ENCODE measurements at places on chromosomes 5 and 9.

GRCh38 chr9:105333811-105334210 lies 89.4 kb downstream of the SLC44A1 start:
- DNase-seq = no peak

DNA sequence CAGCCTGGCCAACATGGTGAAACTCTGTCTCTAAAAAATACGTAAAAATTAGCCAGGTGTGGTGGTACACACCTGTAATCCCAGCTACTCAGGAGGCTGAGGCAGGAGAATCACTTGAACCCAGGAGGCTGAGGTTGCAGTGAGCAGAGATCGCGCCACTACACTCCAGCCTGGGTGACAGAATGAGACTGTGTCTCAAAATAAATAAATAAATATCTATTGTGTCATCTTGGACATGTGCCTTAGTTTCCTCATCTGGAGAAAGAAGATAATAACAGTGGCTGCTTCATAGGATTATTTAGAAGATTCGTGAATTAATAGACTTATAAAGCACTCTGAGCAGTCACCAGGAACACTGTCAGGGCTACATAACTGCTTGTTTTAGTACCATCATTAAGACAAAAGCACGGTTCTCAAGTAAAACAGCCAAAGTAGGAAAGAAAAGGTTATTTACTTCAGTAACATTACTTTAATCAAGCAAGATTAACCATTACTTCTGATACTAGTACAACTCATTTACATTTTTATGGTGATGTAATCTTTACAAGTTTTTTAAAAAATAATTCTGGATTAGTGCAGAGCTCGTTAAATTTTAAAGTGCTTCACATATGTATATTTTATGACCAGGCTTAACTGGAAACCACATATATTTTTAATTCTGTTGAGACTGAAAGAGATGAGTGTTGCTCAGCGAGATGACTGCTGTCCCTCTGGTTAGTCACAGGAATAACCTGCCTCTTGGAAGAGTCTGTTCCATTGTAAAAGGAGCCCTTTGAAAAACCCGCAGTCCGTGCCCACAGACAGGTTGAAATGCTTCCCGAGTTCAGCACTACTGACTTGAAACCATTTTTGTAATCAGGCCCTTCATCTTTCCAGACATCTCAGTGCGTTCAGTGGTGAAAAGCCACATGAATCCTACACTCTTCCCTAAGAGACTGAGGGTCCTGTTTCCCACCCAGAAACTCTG lies 36.7 kb downstream of the ANKH start:
- peak; percentile 55 for DNase-seq

DNA sequence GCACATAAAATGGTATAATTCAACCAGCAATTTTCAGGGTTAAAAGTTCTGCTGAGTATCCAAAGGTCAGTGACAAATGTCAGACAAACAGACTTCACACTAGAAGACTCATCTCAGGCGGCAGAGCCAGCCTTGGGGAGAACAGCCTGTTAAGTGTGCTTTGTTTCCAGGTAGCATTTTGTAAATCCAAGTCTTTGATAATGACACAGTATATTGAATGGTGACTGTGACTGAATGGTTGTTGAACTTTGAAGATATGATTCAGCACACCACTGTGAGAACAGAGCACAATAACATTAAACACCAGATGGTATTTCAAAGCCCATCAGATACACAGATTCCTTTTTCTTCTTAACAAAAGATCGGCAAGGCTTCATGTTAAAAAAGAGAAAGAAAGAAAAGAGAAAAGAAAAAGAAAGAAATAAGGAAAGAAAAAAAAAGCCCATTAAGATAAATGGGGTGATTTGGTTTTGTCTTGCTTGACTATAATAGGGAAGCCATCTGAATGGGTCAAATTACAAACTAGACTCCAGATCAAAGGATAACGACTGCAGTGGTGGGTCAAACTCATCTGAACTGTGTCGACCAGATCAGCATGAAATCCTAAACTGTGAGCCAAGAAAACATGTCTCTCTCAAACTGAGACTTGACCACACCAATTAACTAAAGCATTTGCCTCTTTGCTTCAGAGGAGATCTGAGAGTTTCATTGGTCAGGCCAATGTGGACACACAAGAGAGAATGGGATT lies 313.0 kb upstream of the ZNF608 start:
- no peak for DNase-seq

GRCh38 chr5:95432779-95433178 lies 41.6 kb downstream of the FAM81B start:
- no peak for DNase-seq

DNA sequence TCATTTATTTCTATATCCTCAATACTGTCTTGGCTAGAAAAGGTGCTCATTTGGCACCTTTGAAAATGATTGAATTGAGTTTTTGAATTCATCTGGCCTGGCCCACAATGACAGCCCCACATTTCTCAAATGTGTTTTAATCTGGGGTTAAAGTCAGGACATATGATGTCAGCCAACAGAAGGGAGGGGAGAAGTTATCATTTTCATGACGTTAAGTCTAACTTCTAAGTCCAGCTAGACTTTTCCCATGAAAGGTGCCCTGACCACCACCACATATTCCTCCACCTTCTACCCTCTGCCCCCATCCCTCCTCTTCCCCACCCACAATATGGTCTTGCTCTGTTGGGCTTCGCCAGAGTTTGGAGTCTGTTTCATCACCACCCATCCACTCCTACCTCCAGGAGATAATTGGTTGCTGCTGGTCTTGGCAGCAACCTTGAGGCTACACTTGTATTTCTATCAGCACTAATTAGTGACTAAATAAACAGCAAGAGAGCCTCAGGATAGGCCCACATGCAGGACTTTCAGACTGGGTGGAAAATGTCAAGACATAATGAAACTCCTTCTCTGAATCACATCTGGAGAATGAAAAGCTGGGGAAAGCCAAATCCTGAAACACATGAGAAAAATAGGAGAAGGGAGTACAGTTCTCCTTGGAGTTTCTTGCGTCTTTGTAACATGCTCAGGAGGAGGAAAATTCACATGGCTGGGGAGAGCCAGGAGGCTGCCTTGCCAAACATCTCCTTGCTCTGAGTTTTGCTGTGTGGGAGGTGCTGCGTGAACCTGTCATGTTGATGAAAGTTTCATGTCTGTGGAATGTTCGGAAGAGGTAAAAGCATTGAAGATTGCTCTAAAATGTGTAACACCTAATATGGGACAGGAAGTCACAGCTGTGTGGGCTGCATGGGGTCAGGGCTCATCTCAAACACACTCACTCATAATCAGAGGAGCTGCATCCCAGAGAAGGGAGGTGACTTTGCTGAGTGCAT lies 544.7 kb upstream of the KLF4 start:
- peak; percentile 27 for DNase-seq

- no peak for DNase-seq
Observed at GRCh38 chr5:14134771-14135170, 8.4 kb upstream of the TRIO start.

DNA sequence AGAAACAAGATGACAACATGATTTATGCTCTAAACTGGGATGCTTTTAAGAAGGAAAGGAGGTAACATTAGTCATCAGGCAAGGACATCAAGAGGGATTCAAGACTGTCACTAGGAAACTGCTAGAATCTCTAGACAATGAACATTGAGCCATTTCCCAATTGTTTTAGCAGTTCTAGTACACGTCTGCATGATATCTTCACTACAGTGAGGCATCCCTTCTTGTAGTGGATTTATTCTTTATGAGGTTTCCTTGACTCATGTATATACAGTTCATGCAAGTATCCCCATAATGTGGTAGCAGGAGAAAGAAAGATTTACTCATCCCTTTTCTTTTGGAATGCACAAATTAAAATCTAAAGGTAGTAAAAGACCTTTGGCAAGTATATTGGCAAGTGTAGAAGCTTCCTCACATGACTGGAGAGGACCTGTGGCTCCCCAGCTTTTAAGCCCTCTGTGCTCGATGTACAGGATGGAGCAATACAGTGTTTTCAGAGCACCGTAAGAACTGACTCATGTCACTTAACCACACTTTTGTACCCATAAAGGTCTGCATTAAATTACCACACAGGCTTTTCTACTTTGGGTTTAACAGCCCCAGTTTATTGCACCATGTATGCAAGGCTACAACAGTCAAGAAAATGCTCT lies 335.9 kb downstream of the SEMA5A start:
- no peak for DNase-seq
